ENCODE measurements at places on chromosomes 12 and 14.

DNA sequence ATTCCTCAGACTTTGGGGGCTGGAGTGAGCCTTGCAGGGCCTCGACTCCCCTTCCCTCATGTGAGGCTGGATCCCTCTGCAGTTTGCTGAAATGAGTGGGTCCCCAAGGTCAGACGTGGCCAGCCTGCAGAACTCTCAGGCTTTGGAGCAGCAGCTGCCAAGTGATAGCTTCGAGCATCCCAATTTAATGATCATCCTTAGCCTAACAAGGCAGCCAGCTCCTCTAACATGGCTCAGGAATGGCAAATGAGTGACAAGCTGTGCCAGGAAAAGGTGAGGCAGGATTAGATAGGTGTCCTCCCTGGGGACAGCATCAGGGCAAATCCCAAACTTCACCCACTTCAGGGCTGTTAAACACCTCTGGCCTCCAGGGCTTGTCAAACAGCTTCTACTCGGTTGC, 130.7 kb upstream of the PWP1 start:
- DNase-seq: no peak

- no peak for DNase-seq
These were observed 90.7 kb downstream of the SINHCAF start for GRCh38 chr12:31234955-31235867.

- DNase-seq: no peak
These were observed 303.3 kb downstream of the DPF3 start for GRCh38 chr14:72590577-72590976.

DNA sequence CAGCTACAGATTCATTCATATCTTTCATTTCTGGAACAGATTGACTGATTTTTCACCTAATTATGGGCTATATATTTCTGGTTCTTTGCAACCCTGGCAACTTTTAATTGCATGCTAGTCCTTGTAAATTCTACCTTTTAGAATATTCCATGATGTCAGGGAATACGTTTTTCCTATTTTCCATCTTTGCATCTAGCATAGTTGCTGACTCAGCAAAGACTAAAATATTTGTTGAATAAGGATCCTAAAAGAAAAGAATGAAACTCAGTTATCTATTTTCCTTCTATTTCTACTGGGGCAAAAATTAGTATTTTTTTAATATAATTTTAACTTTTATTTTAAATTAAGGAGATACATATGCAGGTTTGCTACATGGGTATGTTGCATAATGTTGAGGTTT, 438.3 kb downstream of the GXYLT1 start:
- no peak for DNase-seq

- peak; percentile 41 for DNase-seq
These were observed 23.2 kb upstream of the RAP1B start for GRCh38 chr12:68587448-68587873.

DNA sequence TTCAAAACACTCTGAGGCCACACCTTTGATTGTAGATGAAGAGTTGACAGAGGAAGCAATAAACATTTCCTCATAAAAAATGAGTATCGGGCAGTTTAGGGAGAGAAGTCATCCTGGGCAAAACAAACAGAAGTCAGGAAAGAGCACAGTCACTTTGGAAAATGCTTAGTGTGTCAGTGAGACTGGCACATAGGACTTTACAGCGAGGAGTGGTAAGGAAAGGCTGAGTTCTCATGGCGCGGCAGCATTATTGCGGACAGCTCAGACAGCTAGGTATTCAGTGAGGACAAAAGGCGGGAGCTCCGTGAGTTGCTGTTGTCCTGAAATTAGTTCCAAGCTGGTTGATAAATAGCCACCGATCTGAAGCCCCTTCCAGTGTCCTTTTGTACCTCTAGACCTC, 229.9 kb downstream of the SNAPC1 start:
- DNase-seq: no peak

GRCh38 chr12:130761537-130762318, 45.6 kb upstream of the RIMBP2 start:
- DNase-seq: peak; percentile 7

DNA sequence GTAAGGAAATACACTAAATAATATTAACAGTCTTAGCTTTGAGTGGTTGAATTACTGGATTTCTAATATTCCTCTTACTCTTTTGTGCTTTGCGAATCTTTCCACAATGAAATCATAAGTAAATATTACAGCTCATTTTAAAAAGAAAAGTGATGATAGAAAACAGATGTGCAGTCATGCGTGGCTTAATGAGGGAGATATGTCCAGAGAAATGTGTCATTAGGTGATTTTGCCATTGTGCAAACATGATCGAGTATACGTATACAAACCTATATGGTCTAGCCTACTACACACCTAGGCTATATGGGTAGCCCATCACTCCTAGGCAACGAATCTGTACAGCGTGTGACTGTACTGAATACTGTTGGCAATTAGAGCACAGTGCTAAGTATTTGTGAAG, 59.3 kb downstream of the SLC15A5 start:
- DNase-seq: no peak

DNA sequence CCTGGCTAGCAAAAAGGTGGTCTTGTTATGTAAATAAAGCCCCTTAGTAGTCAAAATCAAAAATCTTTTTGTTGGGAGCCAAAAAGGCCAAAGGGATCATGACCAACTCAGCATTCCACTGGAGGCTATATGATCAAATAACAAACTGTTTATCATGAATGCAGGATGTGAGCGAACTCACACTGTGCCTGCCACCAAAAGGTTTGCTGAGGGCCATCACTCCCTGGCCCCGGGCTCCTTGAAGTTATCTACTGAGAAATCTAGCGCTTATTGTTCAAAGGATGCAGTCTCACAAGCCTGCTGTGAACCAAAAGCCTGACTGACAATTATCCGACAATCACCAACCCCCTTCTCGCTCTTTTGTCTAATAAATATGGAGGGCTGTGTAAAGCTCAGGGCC, 107.2 kb upstream of the DDHD1 start:
- DNase-seq: no peak

DNA sequence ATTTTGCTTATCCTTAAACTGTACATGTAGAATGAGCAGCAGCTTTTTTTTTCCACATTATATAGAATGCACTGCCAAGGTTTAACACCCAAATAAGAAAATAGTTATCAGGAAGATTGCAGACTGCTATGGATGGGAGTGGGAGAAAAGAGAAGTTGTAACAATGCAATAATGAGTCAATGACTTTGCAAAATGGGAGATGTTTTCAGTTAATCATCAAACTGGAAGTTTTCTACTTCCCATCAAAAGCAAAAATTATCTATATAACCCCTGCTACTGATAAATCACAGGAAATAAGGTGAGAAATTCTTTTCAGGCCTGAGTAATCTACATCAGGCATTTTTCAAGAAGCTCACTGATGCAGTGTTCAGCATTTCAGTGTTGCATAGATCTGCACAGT, 309.1 kb downstream of the GXYLT1 start:
- DNase-seq: no peak

DNA sequence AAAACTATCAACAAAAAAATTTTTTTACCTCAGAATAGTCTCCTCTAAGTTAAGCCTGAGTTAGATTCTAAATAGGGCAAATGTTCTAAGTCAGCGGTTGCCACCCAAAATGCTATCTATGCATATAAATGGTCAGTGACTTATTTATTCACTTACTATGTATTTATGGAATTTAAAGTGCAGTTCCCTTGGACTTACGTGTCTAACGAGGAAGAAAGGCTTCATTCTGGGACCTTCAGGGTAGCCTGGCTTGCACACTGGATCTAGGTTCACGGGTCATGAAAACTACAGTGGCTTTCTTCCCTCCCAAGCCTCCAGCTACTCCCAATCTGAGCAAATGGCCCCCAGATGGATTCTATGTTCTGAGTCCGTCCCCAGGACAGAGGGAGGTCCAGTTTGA, 77.1 kb downstream of the ARF6 start:
- no peak for DNase-seq

- no peak for DNase-seq
These were observed 179.6 kb downstream of the TMTC2 start for GRCh38 chr12:82866227-82866775.

DNA sequence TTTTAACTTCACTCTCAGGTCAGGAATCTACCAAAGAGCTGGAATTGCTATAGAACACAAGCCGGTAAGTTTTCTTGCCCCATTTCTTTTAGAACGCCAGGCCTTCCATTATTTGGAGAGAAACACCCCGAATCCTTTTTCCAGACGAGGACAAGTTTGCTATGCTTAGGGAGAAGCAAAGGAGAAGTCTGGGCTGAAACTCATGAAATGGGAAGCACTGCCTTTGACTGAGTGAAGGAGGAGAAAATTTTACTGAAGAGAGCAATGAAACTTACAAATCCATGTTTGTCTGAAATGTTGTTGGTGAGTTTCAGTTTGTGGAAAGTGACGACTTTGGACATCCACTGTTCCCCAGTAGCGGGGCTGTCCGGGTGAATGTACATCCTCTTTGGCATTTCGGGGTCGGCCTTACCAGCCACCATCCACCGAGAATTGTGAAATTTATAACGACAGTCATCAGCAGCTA, 3.3 kb downstream of the TBX3 start:
- DNase-seq: no peak

DNA sequence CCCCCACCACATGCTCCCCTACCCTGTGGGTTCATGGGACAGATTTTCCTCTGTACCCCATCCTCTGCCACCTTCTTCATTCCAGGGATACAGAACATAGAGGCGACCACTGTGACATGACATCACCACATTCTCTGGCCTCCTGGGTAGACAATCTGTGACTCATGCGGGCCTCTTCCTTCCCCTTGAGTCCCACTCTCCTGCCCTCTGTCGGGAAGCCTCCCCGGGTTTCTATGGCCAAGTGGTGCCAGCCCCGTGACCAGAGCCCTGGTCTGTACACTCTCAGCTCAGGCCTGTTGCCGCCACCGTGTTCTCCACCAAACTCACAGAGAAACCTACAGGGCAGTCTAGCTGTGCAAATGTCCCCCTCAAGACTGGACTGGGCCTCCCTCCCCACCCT, 8.0 kb downstream of the CLMN start:
- no peak for DNase-seq

GRCh38 chr14:76050797-76051392, 65.3 kb downstream of the IFT43 start:
- no peak for DNase-seq

- no peak for DNase-seq
These were observed 24.3 kb downstream of the MAPK1IP1L start for GRCh38 chr14:55075628-55076175.

DNA sequence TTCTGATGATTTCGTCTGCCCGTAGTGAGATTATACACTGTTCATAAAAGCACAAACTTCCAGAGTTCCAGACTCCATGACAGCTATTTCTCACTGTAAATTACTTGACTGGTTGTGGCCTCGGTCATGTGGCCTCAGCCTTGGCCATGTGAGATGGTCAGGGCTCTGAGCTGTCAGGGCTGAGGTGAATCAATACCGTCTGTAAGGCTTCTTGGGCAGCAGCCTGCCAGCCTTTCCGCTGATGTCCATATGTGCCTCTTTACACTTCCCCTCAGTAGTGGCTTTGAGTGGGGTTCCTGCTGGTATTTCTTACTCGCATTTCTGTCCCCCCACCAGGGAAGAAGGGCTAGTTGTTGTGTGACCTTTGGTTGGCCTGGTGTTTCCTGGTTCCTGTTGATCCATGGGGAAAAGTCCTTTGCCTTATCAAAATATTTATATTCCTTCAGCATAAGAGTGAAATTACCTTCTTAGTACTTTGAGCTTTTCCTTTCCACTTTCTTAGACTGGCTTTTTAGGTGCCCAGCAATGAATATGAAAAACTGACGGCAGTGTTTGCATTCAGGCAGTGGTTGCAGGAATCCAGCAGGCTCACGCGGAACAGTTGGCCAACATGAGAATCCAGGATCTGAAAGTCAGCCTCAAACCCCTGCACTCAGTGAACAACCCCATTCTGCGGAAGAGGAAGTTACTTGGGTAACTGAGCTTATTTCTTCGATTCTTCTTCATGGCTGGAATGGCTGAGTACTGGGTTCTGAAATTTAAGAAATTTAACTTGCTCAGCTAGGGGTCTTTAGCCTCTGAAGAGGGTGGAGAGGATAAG, 46.1 kb downstream of the MAPKAPK5 start:
- no peak for DNase-seq

- DNase-seq: no peak
These were observed 22.7 kb downstream of the CLMN start for GRCh38 chr14:95296966-95297365.

DNA sequence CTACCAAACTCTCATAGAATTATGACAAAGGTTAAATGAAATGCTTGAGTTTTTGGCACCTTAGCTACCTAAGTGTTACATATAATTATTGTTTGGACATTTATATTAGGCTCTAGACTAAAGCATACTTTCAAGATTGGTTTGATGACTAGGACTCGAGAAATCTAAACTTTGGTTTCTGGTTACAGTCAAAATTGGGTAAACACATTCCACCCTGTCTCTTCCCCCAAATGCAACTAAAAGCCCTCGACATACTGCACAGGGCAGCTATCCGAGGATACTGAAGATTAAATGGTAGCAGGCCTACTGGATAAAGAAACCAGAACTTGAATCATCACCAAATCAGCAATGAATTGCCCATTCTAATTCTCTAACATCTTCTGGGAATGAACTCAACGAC, 369.1 kb downstream of the PRKD1 start:
- no peak for DNase-seq

GRCh38 chr12:2411616-2412304, 359.0 kb downstream of the CACNA1C start:
- DNase-seq: no peak

DNA sequence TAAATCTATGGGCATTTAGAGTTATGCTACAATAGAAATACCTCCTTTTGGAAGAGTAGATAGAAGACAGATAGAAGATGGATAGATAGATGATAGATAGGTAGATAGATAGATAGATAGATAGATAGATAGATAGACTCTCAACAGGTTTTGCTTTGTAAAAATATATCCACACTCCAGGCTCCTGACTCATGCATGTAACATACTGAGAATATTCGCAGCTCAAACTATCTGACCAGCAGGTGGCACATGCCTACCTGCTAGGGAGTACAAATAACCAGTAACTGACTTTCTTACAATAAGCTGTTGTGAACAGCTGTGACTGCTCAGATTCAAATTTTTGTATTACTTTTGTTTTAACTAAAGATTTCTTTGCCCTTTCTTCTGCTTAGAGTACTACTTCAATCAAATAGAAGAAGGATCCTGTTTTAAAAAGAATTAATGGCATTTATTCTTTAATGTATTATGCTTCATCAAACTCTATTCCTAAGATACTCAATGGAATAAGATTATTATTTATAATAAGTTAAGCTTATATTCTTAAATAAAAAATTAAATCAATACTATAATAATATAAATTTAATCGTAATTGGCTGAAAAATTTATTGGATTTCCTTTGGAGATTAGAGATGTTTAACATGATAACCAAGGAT, 15.8 kb upstream of the CPNE8 start:
- peak; percentile 37 for DNase-seq

- DNase-seq: no peak
These were observed 5.3 kb upstream of the ACACB start for GRCh38 chr12:109110988-109111495.
